ENCODE measurements at places on chromosomes 16 and 17. TPM values are rescaled to one million over a fixed set of nuclear protein-coding genes. Genes with fewer than 3 reads are reported as not detected.

- DNase-seq = no peak
Observed at GRCh38 chr17:49809056-49809455, 20.6 kb downstream of the KAT7 start.

- DNase-seq = no peak
Observed at GRCh38 chr17:67015001-67015400, 29.4 kb upstream of the CACNG1 start.

DNA sequence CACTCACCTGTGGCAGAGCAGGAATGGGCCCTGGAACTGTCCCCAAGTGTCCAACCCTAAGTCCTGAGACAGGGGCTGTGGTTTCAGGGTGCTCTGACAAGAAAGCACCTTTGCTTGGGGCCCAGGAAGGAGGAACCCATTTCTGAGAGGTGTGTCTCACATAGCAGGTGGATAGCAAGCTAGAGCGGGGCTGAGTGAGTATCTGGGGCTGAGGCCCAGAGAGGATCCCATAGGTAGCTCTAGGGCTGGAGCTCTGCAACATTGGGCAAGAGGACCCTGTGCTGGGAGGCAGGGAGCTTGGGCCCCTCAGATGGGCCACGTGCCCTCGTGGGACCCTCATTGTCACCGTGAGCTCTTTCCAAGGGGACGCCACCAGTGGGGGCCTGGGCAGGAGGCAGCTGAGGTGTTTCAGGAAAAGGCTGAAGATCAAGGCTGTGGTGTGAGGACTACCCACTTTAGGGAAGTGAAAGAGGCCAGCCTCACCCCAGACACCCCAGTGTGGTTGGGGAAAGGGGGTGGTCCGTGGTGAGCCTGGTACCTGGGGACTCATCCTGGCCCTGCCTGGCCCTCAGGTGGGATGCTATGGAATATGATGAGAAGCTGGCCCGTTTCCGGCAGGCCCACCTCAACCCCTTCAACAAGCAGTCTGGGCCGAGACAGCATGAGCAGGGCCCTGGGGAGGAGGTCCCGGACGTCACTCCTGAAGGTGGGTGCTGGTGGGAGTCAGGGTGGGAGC is 5.3 kb downstream of the DEF8 start:
- DNase-seq = no peak

DNA sequence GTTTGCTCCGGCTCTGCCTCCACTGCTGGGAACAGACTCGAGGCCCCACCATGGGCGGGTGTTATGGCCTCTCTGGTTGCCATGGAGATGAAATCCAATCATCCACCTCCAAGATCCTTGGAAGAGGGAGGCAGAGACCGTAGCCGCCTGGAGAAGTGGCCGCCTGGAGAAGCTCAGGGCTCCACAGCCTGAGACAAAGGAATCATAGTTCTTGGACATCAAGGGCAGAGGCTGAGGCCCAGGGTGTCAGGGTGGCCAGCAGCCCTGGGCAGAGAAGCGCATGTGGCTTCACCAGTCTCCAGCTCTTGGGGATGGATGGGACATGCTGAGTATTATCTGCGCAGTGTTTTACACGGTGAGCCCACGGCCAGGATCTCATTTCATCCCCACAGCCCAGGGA is 36.2 kb downstream of the ABR start:
- DNase-seq = no peak

GRCh38 chr17:72306037-72306436 is 185.2 kb downstream of the SOX9 start:
- peak; percentile 33 for DNase-seq

Gene FZD2
- 4.0 TPM for total RNA-seq
